Testis (tissue), 5 donors: ENCODE measurements at places on chromosomes 11 and 22. TPM values are rescaled to one million over a fixed set of nuclear protein-coding genes. Genes with fewer than 3 reads are reported as not detected.

Gene HINFP
- 58.7 TPM for total RNA-seq

Gene PRR5
- total RNA-seq, result 50.4 TPM

Gene CAPN5
- 116 TPM for total RNA-seq

Gene GRM5
- total RNA-seq, result 2.3 TPM

Gene CLCF1
- 3.7 TPM for total RNA-seq

Gene GAL
- total RNA-seq, result 1.1 TPM

Gene MMP3
- not detected for total RNA-seq

Gene TRPM5
- total RNA-seq, result 1.1 TPM

Gene SLC5A4
- 1.0 TPM for total RNA-seq

Gene GLYATL1
- total RNA-seq, result 1.4 TPM

Gene RPS13
- 623 TPM for total RNA-seq

Gene APOA5
- total RNA-seq, result 0.24 TPM
